NCI-H1048 (cell line): ENCODE measurements at places on chromosomes 3 and 15.

- DNase-seq: no peak
These were observed 243.3 kb downstream of the ZNF621 start for GRCh38 chr3:40768046-40768445.

DNA sequence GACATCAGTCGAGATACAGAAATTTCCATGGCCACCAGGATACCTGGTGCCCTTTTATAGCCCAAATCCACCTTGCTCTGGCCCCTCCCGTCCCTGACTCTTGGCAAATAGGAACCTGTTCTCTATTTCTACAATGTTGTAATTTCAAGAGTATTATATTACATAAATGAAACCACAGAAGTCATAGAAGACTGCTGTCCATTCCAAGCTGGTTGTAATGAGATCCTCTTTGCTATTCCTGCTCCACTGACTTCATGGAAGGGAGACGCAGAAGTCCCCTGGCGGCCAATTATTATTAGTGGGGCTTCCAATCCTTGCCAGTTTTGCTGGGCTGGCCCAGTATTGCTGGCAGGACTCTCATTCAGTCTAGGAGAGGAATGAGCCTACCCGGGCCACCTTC lies 26.6 kb downstream of the DCP1A start:
- DNase-seq: no peak

- DNase-seq: peak; percentile 15
These were observed 30.2 kb downstream of the KCNAB1 start for GRCh38 chr3:156150434-156151066.

- no peak for DNase-seq
These were observed 48.6 kb upstream of the DUSP7 start for GRCh38 chr3:52104684-52105640.

DNA sequence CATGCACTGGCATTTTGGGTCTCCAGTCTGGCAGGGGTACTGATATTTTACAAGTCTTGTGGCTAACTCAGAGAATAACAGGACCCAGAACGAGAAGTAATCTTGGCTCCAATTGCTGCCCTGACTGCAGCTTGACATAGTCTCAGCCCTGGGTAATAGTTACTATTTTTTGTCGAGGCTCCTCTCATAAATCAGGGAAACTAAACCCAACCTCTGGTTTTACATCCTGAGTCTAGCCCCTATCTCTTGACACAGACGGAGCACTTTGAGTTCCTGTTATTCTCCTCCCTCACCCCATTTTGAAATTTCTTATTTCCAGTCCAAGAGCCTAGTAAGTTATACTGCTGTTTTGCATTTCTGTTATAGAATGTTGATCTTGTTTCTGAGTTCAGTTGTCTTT lies 276.1 kb upstream of the GOLIM4 start:
- DNase-seq: no peak

GRCh38 chr3:143814443-143814889 lies 33.8 kb downstream of the SLC9A9 start:
- no peak for DNase-seq

DNA sequence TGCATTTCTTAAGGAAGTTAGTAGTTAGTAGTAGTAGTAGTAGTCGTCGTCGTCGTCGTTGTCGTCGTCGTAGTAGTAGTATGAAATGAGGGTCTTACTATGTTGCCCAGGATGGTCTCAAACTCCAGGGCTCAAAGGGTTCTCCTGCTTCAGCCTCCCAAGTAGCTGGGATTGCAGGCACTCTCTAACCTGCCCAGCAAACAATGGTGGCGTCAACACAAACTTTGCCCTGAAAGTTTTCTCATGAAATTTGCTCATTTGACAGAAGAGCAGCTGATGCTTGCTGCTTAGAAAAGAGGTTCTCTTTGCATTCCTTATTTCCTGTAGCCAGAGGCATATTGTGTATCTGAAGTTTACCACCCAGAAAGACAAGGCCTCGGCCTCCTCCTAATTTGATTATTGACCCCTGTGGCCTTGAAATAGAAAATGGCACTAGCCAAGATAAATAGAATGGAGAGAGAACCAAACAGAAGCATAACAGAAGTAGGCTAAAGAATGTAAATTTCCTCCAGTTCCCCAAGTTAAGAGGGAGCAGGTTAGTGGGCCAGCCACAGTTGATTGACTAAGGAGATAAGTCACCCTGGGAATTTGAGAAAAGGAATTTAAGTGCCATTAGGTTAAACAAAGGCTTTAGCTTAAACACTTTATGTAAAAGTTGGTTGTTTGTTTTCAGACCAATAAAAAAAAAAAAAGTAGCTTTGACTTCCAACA lies 166.2 kb upstream of the ROBO2 start:
- DNase-seq: no peak

GRCh38 chr15:31934821-31935220 lies 95.5 kb upstream of the CHRNA7 start:
- no peak for DNase-seq

DNA sequence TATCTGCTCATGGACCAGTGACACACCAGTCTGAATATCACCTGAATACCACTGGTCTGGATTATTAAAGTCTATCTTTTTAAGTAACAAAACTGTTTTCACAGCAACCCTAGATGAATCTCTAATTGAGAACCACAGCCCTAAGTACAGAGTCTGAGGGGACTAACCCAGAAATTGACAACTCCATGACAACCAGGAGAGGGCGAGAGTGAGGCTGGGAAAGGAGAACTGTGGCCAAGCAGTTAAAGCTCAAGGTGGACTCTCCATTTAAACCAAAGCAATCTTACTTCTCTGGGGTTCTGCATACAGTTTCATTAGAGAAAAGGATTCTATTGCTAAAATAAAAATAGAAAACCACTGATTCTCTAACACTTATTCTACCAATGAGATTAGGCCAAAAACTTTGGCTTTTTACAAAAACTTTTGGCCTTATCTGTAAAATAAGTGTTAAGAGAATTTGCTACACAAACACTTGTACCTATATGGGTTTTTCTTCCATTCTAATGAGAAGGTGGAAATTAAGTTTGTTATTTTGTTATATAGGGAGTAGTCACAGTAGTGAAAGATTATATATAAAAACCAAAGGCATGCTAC lies 11.4 kb downstream of the NEK10 start:
- DNase-seq: no peak

DNA sequence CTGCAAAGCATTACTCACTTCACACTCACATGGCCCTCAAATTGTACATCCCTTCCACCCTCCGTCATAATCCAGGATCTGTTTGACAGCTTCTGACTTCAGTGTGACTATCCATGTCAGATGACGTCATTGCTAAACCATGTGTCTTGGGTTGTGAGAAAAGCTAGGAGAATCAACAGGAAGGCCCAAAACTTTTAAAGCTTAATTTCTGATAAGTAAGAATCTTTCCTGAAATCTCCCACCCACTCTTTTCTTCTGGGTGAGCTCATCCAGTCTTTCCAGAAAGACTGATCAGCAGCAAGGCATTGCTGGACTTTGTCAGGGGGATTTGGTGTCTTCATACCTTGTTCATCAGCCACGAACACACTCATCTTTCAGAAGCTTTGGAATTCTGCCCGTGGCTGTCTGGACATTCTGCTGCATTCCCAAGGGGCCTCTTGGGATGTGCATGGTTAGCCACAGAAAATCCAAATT lies 11.5 kb upstream of the LMCD1 start:
- no peak for DNase-seq

DNA sequence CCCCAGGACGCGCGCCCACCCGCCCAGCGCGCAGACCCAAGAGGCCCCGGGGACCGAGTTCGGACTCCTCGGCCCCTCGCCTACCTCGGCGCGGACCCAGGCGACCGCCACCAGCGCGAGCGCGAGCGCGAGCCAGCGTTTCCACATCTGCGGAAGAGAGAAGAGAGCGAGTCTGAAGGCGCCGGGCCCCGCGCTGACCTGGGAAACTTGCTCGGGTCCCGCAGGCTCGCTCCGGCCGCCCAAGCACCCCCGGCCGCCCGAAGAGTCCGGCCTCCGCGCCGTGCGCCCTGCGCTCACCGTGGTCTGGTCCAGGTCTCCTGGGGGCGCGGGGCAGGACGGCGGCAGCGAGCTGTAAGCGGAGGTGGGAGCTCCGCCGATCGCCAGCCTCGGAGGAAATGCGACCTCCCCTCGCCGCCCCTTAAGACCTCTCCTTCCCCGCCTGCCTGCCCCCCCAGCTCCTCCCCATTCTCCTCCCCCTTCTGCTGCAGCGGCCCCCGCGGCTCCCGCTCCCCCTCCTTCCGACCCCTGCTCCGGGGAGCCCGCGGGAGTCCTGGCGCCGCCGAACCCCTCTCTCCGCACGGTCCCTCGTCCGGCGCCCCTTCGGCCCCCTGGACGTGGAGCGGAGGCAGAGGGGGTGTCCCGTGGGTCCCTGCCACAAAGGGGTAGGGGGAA lies at the start of gene FSTL1:
Gene FSTL1, minus strand, starts transcription at position 393 of the 672 bp plus-strand sequence. Its CDS starts 246 bp downstream, at position 147.
- no peak for DNase-seq

GRCh38 chr3:32302601-32303398 lies 64.3 kb downstream of the CMTM8 start:
- no peak for DNase-seq

DNA sequence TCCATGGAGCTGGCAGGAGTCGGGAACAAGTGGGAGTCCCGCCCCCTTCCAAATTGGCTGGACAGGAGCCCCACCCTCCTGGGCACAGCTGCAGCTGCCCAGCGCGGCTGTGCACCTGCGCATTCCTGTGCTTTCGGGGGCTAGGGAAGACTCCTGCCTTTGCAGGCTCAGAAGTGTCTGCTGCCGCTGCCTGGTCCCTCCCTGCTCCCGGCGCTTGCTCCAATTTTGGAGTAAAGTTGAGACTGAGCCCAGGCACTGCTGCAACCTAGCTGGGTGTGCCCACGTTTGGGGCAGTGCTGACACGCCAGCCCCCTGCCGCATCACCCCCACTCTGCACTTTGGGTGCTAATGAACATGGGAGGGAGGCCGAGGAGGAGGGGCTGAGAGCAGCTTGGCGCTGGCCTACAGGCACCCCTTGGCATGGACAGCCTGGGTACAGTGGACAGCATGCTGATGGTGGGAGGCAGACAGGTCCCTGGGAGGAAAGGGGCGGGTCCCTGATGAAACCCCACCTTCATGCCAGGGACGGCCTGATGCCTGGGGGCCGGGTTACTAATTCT lies 399.2 kb upstream of the CNTN4 start:
- no peak for DNase-seq

DNA sequence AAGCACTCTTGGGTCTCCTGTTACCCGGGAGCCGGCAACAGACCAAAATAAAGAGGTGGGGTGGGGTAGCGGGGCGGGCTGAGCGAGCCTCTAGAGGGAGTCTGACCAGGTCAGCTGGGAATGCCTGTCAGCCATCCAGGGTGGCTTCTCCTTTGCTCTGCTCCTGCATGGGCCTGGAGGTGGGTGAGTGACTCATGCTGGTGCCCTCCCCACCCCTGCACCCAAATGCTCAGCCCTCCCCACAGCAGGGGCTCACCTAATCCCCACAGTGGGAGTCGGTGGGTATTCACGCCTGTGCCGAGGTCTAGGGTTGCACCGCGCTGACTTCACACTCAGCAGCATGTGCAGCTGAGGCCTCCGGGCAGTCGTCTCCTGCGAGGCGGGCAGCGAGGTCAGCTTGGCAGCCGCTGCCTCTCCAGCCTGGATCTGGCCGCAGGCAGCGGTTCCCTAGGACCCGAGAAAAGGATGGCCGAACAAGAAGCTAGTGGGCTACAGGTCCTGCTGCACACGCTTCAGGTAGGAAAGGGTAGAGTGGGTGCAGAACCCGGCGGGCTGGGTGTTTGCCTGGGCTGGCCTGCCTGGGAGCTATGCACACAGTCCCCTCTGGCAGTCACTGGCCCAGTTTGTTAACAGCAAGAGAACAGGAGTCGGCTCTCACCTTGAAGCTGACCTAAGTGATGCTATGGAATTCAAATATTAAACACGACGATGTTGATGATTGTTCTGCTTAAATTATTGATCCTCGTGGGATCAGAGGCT lies at the start of gene AGBL1:
Gene AGBL1, plus strand, starts transcription at position 364 of the 759 bp plus-strand sequence.
- DNase-seq: no peak

GRCh38 chr3:183033746-183034145 lies 53.4 kb upstream of the DCUN1D1 start:
- DNase-seq: no peak

- no peak for DNase-seq
These were observed 53.4 kb upstream of the CCDC174 start for GRCh38 chr3:14598143-14598569.

GRCh38 chr3:123026565-123027291 lies 835 bp downstream of the SEMA5B start:
- no peak for DNase-seq

DNA sequence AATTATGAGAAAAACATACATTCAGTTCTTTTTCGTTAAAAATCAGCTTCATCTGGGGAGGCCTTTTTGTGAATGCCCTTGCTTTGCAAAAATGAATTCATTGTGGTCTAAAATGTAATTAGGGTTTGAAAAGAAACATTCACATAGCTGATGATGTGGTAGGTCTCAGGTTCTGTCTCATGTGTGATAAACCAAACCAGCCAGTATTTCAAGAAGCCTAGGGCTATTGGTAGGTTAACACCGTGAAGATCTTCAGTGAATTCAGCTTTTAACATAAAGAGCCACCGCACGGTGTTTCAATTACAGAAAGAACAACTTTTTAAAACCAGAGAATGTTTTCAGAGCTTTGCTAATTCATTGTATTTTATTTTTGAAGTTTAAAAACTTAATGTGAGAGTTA lies 41.9 kb downstream of the CTNNB1 start:
- DNase-seq: no peak

- DNase-seq: no peak
These were observed 17.8 kb upstream of the SCAMP5 start for GRCh38 chr15:74977599-74977998.

- DNase-seq: no peak
These were observed 274.3 kb upstream of the PPP2R3A start for GRCh38 chr3:135691240-135691639.

GRCh38 chr3:38049358-38050126 lies 10.5 kb downstream of the DLEC1 start:
- DNase-seq: no peak

- no peak for DNase-seq
These were observed 41.2 kb upstream of the ZNF385D start for GRCh38 chr3:21792176-21792575.
